ENCODE measurements at places on chromosomes 5 and 9. TPM values are rescaled to one million over a fixed set of nuclear protein-coding genes. Genes with fewer than 3 reads are reported as not detected.

EIF4EBP3 gene
- total RNA-seq, result 16.7 TPM

PCDHGB2 gene
- total RNA-seq, result 9.4 TPM

MUSK gene
- 0.22 TPM for total RNA-seq

SLC27A6 gene
- total RNA-seq, result 19.8 TPM

POU5F2 gene
- 5.2 TPM for total RNA-seq

SH2D3C gene
- total RNA-seq, result 18.9 TPM

MOB3B gene
- total RNA-seq, result 16.2 TPM

TAF11L5 gene
- total RNA-seq, result not detected

TAF1L gene
- not detected for total RNA-seq

CDO1 gene
- 1,118 TPM for total RNA-seq

PCSK1 gene
- 0.22 TPM for total RNA-seq

PCA3 gene
- not detected for total RNA-seq

PFN3 gene
- total RNA-seq, result not detected

IFNA13 gene
- not detected for total RNA-seq

SPATA31E1 gene
- not detected for total RNA-seq

OR2V1 gene
- not detected for total RNA-seq

Measured in tibial nerve (tissue), 4 donors.